Globus pallidus (tissue), 1 donor: ENCODE measurements at places on chromosomes 3 and 15.

- DNase-seq = no peak
Observed at GRCh38 chr3:9255976-9256375, 6.5 kb upstream of the SRGAP3 start.

- no peak for DNase-seq
Observed at GRCh38 chr3:71266875-71267274, 316.7 kb downstream of the FOXP1 start.

DNA sequence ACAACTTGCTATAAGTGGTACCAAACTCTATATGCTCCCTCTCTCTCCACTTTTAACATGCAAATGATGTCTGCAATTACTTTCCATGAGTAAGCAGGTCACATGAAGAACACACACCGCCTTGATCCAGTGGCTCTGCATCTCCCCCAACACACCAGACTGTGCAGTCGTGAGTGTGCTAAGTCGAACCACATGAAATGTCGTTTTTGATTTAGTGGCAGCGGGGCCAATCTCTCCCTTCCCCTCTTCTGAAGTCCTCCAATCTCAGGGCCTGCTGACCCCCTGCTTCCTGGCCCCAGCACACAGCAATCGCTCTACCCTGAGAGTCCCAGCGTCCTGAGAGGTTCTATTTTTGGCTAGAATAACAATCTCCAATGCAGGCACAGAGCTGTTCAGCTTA lies 312.5 kb downstream of the SHQ1 start:
- DNase-seq = no peak

DNA sequence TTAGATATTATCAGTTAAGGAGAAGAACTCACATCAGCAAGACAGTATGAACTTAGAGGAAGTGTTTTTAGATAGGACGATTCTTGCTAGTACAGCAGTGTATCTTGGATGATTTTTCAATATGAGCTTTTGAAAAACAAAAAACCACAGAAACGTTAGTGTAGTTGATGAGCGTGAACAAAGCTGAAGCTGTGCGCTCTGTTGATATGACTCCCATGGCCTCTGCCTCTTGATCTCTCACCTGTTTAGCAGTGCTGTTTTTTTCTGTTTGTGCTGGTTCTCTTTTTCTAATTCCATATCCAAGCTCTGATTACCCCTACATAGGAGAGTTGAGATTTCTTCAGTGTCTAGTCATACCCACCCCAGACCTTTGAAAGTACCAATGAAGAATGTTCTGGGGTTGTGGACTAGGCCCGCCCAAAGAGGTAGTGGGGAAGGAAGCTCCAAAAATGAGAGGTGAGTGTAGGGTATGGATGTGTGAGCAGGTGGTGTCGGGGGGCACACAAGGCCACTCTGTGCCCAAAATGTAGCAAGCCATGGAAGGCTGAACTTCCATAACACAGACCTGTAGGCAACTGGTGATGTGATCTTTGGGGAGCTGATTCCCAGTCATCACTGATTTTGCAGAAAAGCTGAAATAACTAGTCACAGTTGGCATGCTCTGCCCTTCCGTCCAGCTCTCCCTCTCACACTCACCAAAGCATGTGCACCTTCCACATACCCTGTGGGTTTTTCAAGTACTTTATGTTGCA lies 20.0 kb upstream of the CMTM7 start:
- no peak for DNase-seq

GRCh38 chr15:92288755-92289154 lies 104.9 kb upstream of the ST8SIA2 start:
- DNase-seq = no peak

- no peak for DNase-seq
Observed at GRCh38 chr3:119125742-119126504, 20.0 kb upstream of the TEX55 start.

- no peak for DNase-seq
Observed at GRCh38 chr15:66779331-66780009, 77.4 kb downstream of the SMAD6 start.

GRCh38 chr3:171648069-171648468 lies 162.2 kb downstream of the PLD1 start:
- no peak for DNase-seq

DNA sequence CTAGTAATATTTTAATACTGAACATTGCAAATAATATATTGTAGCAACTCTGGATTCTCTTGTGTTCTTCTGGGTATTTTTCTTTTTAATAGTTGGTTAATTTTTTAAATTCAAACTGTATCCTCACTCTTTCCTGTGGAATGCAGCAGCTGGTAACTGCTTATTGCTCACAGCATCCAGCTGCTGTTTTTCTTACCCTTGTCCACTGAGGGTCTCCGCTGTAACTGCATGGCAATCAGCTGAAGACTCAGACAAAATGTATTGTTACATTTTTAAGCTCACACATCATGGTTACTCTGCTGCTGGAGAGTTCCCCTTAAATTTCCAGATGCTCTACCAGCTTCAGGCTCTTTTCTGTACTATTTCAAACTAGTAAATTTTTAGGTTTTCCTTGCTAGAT lies 227.6 kb downstream of the MBNL1 start:
- no peak for DNase-seq

DNA sequence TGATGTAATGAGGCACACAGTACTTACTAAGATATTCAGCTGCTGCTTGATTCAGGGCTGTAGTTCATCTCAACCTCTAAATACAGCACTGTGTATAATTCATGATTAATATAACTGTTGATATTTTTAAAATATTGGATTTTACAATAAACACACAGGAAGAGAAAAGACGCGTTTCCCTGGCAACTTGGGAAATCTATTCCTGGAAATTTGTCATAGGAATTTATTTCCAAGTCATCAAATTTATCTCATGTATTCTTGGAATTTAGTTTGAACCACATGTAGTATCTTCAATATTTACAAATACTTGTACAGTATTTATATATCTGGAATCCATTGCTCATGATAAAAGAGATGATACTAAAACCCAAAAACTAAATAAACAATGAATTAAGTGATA lies 30.6 kb downstream of the EPHA3 start:
- DNase-seq = no peak

DNA sequence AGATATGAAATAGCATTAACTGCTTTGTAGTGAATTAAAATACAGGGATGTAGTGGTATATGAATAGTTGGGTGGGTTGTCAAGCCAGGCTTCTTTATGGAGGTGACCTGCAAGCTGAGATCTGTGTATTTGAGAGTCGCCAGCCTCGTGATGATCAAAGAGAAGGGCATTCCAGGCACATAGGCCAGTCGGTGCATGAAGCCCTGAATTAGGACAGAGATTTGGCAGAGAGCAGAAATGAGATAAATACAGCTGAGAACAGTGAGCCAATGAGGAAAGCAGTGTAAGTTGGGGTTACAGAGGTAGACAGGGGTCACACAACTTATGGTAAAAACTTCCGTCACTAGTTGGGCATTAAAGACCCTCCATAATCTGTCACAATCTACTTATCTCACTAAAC lies 641.9 kb downstream of the OTOL1 start:
- no peak for DNase-seq
